GM12891 (cell line): ENCODE measurements at places on chromosomes 3 and 15.

GRCh38 chr15:44909423-44909822 lies 47.1 kb upstream of the TERB2 start:
- no peak for DNase-seq

GRCh38 chr3:196149375-196149774 lies 61.8 kb downstream of the ZDHHC19 start:
- no peak for DNase-seq

DNA sequence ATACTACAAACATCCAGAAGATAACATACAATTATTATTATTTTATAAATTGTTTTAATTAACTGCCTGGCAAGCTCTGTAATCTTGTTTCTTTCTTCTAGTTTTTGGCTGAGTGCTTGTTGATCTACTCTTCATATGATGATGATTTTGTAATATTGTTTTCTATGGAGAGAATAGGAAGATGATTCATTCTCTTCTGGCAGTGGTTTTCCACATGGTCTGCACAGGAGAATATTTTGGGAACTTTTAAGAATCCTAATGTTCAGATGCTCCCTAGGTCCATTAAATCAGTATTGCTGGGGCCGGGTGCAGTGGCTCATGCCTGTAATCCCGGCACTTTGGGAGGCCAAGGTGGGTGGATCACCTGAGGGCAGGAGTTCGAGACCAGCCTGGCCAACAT lies 37.6 kb downstream of the CACNA2D3 start:
- no peak for DNase-seq

GRCh38 chr3:126245811-126246727 lies 65.7 kb upstream of the ALDH1L1 start:
- no peak for DNase-seq

GRCh38 chr3:160184655-160185054 lies 40.6 kb upstream of the C3orf80 start:
- DNase-seq: no peak

- no peak for DNase-seq
Measured at GRCh38 chr15:33125894-33126537, 68.5 kb downstream of the FMN1 start.

- DNase-seq: no peak
Measured at GRCh38 chr15:70588613-70589012, 174.7 kb downstream of the UACA start.

GRCh38 chr3:176321099-176321498 lies 876.2 kb downstream of the TBL1XR1 start:
- DNase-seq: no peak

- no peak for DNase-seq
Measured at GRCh38 chr3:194224471-194225417, 88.8 kb downstream of the HES1 start.
